ENCODE measurements at places on chromosomes 12 and 14. TPM values are rescaled to one million over a fixed set of nuclear protein-coding genes. Genes with fewer than 3 reads are reported as not detected.

Gene RTL1
- total RNA-seq: not detected

Gene SYT10
- total RNA-seq: 1.7 TPM

Gene IL23A
- total RNA-seq: not detected

Gene A2M
- total RNA-seq: 37.6 TPM

Measured in temporal lobe (tissue), 4 donors.